ENCODE measurements at places on chromosomes 5 and 9.

- no peak for DNase-seq
Observed at GRCh38 chr5:124342986-124343385, 403.5 kb downstream of the ZNF608 start.

GRCh38 chr5:167355346-167355745 is 936.1 kb upstream of the WWC1 start:
- DNase-seq, result no peak

- DNase-seq, result peak; percentile 59
Observed at GRCh38 chr9:16726029-16726428, 144.4 kb downstream of the BNC2 start.

DNA sequence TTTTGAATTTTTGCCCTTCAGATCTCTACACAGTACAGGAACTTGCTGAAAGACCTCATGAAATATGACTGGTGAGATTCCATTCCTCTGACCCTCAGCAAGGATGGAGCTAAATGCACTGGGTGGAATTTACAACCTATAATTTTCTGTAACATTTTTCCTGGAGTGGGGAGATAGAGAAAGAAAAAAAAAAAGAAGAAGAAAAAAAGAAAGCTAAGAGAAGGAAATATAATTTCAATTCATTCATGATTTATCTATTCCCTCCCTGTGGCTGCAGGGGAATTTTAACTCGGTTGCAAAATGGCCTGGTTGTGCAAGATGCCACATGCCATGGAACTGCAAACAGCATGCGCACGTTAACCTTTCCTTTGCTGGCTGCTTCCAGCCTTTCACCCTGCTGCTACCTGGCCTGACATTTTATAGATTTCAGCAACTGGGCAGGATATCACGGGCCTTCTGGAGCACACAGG is 155.4 kb downstream of the FSTL4 start:
- DNase-seq, result no peak

GRCh38 chr5:132055441-132055807 is 5.0 kb upstream of the IL3 start:
- no peak for DNase-seq

All from kidney tubule cell (primary cell).